Suppressor macrophage (primary cell): ENCODE measurements at places on chromosomes 7 and 10.

DNA sequence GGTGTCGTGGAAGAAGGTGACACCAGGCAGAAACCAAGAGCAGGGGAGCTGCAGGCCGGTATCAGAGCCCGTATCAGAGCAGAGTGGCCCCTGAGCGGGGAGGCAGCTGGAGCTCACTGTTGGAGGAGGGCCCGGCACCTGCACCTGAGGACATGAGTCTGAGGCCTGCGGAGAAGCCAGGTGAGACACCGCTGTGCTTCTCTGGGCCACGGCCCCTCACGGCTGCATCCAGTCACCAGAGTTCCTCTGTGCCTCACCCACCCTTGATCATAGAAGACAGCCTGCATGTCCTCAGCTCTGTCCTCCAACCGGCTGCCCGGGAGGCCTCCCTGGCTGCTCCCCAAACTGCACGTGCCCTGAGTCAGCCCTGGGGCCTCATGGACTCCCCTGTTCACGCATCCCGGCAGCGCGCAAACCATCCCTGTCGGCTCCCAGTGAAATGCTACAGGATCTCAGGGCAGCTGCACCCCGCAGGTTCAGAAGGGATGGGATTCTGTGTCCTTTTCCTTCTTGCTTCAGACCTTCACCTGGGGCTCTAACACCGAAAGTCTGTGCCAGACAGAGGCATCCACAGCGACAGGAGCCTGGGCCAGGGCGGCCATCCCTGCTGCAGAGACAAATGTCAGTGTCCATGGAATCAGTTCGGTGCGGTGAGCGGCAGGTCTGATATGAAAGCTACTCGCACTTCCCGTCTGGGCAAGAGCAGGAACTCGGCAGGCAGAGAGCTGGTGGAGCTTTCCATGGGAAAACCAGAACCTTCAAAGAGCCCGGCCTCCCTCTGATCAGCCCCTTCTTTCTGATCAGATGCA lies 111.9 kb upstream of the FAM20C start:
- no peak for DNase-seq

DNA sequence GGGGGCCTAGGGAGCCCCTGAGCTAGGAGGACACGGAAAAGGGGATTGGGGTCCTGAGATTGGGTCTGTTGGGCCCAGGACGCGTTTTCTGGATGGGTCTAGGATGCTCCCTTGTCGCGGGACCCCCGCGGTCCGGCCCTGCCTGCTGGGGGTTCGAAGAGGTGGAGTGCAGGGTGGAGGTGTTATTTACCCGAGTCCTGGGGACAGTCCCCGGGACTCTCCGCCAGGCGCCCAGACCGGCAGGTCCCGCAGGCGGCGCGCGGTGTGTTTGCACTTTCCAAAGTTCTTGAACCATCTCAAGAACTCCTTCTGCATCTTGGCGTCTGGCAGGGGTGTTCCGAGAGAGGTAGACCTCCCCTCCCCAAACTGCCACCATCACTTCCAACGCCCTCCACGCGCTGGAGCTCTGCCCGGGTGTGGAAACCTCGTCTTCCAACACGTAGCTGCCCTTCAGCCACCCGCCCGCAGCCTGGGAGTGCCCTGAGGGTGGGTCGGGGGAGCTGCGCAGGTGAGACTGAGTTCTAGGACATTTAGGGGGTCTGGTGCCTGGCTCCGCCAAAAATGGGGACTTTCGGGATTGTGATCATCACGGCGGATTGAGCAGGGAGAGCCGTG lies 569 bp downstream of the CAV1 start:
- DNase-seq, result no peak

- no peak for DNase-seq
Measured at GRCh38 chr7:167976-168791, 24.2 kb upstream of the FAM20C start.

- no peak for DNase-seq
Measured at GRCh38 chr10:6579904-6580278, at the start of gene PRKCQ. Gene PRKCQ, minus strand, starts transcription at chr10:6580276. Its CDS starts 65,141 bp downstream, at chr10:6515135.

DNA sequence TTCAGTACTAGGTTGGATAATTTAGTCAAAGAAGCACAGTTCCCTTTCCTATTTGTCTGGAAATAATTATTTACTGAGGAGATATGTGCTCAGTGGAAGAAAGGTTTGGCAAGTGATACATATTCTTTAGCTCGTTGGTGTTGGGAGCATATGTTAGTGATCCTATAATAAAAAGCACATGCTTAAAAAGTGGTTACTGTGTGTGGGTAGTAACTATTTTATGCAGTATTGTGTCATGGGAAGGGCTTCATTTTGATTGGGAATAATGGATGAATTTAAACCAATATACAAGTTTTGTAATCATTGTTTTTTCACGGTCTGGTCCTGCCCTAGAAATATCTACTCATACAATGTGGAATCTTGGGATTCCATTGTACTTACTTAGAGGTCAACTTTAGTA lies 188.7 kb upstream of the PPP1R3A start:
- DNase-seq, result no peak

DNA sequence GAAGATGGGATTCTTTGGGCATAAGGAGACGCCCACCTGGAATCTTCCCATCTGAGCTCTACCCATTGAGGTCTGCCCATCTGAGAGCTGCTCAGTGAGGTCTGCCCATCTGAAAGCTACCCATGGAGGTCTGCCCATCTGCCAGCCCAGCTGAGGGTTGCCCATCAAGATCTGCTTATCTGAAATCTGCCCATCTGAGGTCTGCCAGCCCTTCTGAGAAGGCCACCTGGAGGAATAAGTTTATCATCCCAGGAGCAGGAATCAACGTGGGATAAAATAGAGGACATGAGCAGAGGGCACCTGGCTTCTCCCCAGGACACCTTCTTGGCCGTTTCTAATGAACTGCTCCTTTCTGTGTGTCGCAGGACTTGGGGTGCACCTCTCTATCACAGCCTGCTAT lies 35.3 kb upstream of the PDZD8 start:
- no peak for DNase-seq

DNA sequence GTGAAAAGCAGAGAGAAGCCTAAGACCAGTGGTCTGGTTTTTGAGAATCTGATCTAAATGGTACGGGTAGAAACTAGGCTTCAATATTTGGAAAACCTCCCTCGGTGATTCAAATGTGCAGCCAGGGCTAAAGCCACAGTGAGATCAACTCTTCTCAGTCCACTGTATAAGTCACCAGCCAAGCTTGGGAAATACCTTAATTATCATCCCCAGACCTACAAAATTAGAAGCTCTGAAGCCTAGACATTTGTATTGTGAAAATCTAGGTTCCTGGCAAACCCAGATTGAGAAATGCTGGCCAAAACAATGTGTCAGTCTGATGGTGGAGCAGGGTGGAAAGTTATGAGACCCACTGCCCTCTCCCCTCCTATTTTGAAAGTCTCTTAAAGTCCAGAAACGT lies 131.7 kb downstream of the DGKI start:
- DNase-seq, result no peak

- no peak for DNase-seq
Measured at GRCh38 chr10:12484002-12484918, 134.9 kb downstream of the CAMK1D start.

- DNase-seq, result no peak
Measured at GRCh38 chr10:91411621-91412020, 1.5 kb downstream of the HECTD2 start.

GRCh38 chr7:128915271-128915819 lies 4.8 kb upstream of the KCP start:
- no peak for DNase-seq

DNA sequence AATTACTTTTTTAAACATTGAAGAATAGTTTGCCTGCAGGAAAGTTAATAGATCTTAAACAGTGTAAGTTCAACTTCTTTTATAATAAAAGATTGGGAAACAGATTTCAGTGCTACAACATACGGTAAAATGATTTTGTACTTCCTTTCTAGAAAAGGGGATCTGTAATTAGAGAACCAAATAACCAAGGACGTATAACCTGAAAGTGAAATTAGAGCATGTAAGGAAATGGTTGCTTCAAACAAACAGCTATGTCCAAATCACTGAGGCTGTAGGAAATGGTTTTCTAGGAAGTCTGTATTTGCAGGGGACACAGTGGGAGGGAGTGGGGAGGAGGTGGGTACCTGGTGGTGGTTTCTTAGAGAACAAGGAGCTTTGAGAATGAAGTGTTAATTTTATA lies 57.9 kb upstream of the EXOC6 start:
- peak; percentile 80 for DNase-seq

- DNase-seq, result no peak
Measured at GRCh38 chr7:20786049-20786412, 655 bp downstream of the SP8 start.

DNA sequence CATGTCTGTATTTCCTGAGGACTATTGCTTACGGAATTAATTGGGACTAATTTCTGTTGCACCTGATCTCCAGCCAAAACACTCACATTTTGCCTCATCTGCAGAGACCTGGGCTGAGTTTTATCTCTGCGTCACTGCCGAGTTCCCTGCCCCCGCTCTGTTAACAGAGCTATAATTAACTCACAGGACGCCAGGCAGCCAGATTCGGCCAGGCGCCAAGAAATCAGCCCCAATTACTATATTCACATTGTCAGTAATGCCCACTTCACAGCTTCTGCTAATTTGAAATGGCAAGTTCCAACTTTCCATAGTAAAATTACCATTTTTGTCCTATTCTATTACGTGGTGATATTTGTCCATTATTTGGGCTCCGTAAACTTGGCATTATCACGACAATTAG lies 130.5 kb downstream of the CUX1 start:
- DNase-seq, result no peak

DNA sequence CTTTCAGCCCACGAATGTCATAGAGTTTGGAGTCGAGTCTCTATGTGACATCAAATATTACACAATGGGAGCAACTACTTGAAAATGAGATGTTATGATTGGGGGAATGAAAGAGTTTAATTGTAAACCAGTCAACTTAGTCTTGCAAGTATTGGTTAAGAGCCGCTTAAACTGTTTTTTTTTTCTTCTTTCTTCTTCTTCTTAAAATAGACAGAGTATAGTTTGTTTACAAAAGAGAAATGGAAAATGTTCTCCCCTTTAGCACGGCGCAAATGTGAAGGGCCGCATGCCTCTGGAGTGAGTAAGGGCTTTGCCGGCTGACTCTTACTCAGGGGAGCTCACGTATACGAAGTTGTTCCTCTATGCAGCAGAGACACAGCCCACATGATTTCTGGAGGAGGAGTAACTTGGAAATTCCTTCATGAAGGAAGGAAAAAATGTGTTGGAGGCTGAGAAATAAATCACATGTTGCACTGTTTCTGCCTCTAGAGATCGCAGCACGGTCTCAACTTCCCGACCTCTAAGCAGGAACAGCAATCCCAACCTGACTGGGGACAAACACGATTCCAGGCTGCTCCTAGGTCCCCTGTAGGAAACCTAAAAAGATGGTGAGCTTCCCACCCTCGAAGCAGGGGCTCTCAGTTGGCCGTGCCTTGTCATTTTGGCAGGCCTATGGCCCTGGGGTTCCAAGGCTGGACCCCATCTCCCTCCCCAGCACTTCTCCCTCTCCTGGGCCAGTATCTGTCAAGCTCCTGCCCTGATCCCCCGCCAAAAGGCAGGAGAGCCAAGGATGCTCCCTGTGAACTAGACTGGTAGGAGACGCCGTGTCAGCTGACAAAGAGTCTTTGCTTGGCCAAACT lies 44.8 kb downstream of the MYOF start:
- DNase-seq, result peak; percentile 93

DNA sequence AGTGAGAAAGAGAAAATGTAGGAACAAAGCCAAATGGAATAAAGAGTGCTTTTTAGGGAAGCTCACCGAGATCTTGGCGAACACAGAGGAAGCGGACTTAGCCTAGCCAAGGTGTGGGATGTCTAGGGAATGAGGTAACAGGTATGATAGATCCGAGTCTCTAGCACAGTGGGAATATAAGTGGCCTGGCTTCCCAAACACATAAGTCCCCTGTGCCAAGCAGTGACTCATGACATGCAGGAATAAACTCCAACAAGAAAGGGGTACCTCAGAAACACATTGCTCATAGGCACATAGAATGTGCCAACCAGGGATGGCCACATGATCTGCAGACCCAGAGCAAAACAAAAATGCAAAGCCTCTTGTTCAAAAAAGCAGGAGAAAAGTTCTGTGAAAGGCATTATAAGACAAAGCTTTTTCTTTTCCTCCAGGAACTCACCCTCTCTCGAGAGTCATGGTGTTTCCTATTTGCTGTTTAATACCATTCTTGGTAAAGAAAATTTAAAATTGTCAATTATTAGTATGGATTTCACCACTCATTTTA lies 542.5 kb downstream of the GATA3 start:
- no peak for DNase-seq

GRCh38 chr7:47678641-47679380 lies 96.9 kb upstream of the TNS3 start:
- DNase-seq, result no peak

DNA sequence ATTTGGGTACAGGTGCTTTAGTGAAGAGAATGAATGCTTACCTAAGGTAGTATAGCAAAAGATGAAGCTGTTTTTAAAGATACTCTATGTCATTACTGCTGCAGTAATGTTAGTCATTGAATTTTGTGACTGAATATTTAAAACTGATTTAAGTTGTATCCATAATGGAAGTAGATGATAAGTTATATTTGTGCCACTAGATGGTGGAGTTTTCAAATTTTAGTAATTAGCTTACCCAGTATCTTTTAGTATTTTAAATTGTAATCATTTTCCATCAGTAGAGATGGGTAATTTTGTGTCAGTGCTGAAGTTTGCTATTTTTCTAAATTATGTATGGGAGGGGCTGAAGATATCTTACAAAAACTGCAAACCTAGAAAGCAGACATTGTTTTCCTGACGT lies 25.2 kb downstream of the HBP1 start:
- no peak for DNase-seq

- no peak for DNase-seq
Measured at GRCh38 chr7:126419047-126419446, 833.7 kb downstream of the GRM8 start.

DNA sequence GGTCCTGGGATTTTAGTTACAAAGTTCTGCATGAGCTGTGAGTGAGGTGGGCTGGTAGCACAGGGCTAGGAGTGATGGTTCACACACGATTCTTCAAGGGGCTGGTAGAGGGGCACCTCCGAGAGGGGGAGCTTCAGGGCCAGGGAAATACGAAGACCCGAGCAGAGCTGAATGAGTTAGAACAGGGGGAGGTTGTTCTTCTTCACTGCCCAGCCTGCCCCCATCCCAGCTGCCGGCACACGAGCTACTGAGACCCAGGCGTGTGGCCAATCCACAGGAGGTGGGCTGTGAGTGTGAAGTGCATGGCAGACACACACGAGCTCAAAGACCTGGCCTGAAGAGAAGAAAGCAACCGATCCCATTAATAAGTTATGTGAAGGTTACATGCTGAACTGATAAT lies 256.2 kb upstream of the ZNF32 start:
- DNase-seq, result no peak

DNA sequence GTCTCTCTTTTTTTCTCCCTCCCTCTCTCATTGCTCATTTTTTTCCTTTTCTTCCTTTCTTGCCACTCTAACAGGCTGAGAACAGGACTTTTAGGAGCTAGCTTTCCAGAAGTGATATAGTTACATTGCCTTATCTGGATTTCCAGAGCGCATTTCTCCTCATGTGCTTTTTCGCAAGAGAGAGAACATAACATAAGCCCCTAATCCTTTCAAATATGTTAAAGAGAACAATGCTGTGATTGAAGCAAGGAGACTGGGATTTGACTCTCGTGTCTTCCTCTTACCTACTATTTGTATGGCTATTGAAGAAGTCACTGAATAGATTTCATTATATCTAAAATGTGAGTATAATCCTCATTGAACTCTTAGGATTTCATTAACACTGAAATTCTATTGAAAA lies 101.2 kb upstream of the PRPS1L1 start:
- DNase-seq, result no peak

- DNase-seq, result no peak
Measured at GRCh38 chr10:29007748-29008610, 280.9 kb upstream of the LYZL1 start.

GRCh38 chr10:36888925-36889573 lies 236.3 kb upstream of the ANKRD30A start:
- DNase-seq, result peak; percentile 44
